Jurkat, Clone E6-1 (cell line): ENCODE measurements at places on chromosomes 2 and 18.

DNA sequence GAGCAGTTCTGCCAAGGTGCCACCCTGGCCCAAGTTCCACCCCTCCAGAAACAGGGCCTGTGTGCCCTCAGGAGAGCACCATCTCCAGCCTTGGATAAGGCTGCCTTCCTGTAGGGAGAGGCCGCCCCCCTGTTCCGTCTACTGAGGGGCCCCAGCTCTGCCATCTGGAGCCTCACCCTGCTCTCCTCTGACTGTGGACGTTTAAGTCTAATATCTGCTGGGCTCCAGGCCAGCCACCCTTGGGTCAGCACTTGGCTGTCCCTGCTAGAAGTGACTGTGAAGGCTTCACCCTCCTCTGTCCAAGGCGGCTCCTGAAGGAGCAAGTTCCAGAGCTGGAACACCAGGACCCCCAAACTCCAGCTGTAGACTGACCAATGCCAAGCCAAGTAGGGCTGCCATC lies 26.3 kb downstream of the RHOB start:
- DNase-seq = no peak

DNA sequence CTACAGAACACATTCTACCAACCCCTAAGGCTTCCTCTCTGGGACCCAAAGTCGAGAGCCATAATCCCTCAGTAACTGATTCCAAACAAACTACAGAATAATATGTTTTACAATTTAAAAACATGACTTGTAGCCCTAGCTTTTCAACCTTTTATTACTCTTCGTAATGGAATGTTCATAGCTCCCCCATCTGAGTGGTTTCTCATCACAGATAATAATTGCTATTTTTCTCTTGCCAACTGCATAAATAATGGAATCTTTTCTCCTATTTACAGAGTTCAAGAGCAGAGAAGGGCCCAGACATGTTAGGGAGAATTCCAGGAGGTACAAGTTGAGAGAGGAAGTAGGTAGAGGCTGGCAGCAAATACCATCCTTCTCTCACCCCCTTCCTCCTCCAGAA lies 59.9 kb upstream of the CERS6 start:
- DNase-seq = no peak

DNA sequence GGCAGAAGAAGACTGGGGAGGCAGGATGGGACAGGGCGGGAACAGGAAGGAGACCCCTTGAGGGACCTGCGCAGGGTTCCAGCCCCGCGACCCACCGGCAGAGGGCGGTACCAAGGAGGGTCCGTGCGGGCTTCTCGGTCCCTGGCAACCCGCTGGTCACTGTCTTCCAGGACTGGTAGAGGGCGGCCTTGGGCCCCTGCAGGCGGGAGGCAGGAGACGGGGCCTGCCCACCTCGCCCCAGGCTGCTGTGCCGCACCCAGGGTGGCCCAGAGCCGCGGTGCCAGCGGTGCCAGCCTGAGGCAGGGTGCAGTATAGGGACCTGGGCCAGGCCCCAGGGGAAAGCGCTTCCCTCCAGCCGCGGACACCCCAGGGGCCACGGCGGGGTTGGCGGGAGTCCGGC lies 34.5 kb downstream of the NEURL3 start:
- DNase-seq = no peak

GRCh38 chr2:174495365-174496012 lies 8.7 kb upstream of the GPR155 start:
- DNase-seq = no peak

GRCh38 chr2:211487733-211488132 lies 931.3 kb downstream of the CPS1 start:
- DNase-seq = no peak

DNA sequence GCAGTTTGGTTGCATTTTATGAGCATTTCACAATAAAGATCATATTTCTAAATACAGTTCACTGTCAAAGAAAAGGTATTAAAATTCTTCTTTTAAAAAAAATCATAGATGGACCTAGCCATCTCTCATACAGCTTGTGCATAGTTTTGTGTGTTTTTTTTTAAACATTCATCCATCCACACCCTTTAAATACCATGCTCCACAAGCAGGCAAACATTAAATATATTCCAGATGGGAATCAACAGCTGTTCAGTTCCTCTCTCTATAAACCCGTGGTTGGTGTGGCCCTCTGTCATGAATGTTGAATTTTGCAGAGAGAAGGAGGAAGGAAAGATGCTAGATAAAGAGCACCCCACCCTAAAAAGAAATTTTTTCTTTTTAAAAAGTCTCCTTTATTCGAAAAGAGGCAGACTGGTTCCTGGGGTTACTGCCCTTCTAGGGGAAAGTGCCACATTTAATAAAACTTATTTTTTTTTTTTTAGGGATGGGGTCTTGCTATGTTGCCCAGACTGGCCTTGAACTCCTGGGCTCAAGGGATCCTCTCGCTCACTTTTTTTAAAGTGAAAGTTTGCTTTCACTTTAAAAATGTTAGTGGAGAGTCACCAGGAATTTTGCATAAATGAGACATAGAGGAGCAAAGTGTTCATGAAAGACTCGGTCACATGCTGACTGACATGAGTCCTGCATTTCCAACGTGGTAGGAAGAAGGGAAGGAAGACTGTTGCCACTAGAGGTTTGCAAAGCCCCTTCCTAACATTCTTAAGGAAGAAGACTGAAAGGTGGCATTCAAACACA lies 73.9 kb upstream of the LMAN1 start:
- no peak for DNase-seq

DNA sequence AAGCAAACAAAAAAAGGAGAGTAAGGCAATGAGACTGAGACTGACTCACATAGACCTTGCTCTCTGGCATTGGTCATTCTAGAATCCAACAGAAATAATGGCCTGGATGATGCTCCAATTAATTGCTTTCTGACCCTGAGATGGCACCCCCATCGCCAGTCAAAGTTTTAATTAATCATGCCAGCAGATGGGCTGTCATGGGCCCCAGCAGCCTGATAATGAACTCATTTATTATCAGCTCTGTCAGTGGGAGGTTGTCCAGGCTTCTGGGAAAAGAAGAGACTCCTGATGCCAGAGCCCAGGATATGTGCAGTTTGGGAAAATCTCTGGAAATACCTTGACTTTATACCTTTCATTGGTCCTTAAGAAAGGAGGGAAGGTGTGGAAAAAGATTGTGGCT lies 115.2 kb downstream of the XRCC5 start:
- no peak for DNase-seq
